Activated CD4-positive, alpha-beta T cell treated with anti-CD3 and anti-CD28 coated beads for 24 hours (primary cell): ENCODE measurements at places on chromosomes 2 and 18.

DNA sequence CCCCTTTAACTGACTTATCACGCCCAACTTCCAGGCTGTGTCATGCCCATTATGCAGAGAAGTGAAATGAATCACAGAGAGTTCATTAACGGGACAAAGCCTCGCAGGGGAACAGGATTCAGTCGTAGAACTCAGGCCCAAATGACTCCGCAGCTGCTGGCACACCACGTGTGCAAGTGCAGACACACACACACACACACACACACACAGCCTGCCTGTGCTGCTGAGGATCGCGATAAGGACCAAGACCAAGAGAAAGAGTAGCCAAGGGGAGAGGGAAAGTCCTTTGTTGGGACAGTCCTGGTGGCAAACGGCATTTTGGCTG, 90.0 kb upstream of the TAF1B start:
- peak; percentile 56 for DNase-seq

DNA sequence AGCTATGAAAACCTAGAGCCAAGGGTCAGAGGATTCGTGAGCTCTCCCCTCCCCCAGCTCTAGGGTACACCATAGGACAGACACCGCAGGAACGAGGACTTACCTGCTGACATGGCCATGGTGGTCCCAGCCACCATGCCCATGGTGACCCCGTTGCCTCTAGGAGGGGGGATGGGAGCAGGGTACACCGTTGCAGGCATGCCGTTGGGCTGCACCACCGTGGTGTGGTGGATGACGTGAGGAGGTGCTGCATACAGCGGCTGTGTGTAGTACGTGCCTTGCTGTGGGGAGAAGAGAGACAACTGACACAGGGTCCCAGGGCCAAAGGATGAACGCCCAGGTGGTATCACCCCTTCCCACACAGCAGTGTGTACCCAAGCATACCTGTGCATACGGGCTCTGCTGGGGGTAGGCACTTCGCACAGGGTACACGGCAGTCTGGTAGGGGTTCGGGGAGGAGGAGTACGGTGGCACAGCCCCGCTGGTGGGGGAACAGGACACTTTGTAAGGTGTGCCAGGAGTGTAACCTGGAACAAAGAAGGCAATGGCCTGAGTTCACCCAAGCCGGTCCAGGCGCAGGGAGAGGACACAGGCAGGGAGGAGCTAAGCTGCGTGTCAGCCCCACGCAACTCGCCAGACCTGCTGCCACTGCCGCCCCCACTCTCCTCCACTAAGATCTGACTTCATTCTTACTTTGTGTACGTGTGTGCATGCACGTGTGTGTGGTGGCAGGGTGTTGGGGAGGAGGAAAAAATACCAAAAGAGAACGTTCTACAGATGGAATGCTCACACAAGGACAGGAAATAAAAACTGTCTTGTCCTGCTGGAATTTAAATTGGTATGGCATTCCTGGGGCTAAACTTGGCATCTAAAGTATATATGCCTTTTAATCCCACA, 37.8 kb downstream of the FAM168B start:
- no peak for DNase-seq

DNA sequence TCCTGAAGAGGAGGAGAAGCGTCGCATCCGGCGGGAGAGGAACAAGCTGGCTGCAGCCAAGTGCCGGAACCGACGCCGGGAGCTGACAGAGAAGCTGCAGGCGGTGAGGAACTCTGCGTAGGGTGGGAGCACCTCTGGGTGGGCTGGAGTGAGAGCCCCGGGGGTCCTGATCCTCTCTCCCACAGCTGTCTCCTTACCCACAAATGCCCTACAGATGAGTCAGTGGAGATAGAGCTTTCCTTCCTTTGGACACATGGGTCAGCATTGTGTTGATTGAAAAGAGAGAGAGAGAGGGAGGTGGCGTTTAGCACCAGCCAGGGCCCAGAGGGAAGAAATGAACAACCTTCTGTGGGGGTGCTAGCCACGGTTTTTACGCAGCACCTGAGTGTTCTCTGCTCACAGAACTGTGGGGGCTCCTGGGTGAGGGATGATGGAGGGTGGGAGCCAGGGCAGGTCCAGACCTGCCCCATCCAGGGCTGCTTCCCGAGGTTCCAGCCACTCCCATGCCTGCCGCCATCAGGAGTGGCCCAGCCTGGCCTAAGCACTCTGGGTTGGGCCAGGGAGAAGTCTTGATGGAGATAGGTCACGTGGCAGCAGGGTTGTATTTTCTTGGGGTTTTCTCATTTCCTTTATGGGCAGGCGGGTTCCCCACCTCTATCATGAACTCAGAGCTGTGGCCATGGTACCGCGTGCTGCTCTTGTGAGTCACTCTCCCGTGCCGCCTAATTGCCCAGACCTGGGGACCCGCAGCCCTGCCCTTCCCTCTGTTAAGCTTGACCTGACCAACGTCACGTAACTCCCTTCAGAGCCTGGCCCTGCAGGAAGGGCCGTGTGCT, 16.3 kb downstream of the FOSL2 start:
- DNase-seq = no peak

DNA sequence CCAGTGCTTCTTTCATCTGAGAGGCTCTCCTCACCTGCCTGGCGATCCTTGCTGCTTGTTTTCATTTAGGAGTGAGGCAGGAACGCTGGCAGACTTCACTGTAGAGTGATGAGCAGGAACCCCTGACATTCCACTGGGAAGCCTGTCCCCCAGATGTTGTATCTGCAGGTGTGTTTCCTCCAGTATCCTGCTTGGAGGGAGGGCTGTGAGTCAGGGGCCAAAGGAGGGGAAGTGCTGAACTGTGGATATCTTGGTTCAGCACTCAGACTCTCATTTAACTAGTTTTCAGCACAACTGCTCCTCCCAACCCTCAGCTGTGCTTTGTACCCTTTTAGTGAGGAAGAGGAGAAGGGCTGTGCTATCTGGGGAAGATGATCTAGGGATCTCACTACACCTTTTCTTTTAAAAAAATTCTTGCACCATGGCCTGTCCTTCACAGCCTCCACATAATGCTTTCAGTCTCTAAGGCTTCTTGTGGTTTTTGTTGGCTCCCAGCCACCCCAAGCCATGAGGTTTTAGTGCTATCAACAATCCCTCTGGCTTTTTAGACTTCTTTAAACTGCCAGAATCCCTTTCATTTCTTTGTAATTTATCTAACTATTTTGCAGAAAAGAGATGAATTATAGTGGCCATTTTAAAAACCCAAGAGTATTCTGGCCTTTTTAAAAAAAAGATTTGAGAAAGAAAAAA, 11.2 kb downstream of the ANKAR start:
- no peak for DNase-seq

DNA sequence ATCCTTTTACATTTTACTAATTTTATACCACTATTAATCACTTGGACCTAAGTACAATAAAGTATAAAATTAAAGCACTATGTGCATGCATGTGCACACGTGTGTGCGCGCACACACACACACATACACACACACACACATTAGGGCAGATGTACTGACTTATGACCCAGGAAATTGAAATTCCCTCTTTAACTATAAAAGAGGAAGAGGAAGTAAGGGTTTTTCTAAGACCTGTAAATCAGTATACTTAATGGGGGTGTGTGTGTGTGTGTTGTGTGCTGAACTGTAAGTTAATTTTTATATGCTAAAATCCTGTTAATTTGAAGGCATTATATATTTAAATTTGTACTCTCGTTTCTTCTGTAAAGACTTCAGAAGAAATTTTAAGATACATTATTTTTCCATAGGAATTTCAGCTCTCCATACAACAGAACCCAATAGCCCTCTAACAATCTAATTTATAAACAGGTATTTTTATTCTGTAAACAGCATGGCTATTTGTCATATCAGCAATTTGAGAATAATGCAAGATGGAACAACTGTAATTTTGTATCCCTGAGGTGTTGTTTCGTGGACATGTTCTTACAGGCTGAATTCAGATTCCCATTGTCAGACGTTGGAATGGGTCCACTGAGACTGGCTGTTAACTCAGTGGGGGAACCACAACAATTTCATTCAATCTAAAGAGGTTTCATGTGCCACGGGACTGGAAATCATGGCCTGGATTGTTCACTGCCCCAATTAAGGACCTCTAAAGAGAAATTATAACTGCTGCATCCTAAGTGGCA, 90.9 kb downstream of the PLA2R1 start:
- no peak for DNase-seq

- no peak for DNase-seq
Measured at GRCh38 chr2:18825838-18826237, 236.5 kb upstream of the NT5C1B start.

DNA sequence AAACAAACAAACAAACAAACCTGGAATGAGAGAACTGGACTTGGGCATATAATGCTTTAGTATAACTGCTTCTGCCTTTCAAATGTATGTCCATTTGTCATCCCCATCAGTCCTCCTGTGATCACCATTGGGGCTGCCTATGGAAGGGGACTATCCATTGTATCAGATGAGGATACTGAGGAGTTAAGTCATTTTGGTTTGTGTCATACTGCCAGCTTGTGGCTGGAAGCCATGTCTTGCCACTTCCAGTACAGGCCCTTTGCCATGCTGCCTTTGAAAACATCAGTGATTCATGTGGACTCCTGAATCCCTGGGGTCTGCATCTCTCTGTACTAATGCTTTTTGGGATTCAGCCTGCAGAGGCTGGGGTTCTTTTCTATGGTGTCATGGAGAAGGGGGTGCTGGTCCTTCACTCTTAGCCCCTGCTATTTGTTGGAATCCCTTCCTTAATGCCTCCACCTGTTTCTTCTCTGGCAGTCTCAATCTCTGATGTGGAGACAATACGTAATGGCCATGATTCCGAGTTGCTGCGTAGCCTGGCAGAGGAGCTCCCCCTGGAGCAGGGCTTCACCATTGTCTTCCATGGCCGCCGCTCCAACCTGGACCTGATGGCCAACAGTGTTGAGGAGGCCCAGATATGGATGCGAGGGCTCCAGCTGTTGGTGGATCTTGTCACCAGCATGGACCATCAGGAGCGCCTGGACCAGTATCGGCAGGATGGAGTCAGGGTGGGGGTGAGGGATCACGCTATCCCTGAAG, 10.6 kb downstream of the PLCD4 start:
- no peak for DNase-seq

DNA sequence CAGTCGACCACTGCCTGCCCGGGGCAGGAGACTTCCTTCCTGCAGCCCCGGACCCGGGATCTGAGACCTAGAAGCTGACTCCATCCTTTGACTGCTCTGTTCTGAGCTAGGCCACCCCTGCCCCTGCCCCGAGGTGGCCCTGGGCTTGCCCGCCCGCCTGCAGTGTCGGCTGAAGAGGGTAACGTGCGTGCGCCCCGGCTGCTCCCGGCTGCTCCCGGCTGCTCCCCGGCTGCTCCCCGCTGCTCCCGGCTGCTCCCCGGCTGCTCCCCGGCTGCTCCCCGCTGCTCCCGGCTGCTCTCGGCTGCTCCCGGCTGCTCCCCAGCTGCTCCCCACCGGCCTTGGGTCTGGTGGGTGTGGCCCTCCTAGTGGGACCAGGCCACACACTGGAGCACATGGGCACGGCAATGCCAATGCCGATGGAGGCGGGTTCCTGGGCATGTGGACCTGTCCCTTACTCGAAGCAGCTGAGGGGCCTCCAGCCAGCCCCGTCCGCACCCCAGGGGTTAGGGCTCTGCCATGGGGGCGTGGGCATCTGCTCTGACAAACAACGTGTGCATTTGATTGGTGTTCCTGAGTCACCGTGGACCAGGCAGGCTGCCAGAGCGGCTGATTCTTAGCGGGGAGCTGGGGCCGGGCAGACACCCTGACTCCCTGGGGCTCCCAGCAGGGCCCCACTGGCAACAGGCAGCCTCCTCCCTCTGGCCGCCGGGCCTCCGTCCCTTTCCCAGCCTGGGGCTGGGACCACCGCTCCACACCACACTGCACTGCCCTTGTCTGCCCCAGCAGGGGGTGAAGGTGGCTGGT, 2.0 kb upstream of the GAL3ST2 start:
- DNase-seq = no peak

DNA sequence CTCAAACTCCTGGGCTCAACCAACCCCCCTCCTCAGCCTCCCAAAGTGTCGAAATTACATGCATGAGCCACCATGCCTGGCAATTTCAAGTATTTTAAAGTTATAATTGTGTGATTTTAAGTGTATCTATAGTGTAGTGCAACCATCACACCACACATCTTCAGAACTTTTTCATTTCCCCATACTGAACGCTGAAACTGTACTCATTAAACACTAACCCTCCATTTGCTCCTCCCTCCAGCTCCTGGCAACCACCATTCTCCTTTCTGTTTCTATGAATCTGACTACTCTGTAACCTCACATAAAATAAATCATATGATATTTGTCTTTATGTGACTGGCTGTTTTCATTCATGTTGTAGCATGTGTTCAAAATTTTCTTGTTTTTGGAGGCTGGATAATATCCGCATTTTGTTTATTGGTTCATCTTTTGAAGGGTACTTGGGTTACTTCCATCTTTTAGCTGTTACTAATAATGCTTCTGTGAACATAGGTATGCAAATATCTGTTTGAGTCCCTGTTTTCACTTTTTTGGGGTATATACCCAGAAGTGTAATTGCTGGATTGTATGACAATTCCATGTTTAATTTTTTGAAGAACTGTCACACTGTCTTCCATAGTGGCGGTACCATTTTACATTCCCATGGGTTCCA, 188.2 kb downstream of the PLCL1 start:
- DNase-seq = no peak

DNA sequence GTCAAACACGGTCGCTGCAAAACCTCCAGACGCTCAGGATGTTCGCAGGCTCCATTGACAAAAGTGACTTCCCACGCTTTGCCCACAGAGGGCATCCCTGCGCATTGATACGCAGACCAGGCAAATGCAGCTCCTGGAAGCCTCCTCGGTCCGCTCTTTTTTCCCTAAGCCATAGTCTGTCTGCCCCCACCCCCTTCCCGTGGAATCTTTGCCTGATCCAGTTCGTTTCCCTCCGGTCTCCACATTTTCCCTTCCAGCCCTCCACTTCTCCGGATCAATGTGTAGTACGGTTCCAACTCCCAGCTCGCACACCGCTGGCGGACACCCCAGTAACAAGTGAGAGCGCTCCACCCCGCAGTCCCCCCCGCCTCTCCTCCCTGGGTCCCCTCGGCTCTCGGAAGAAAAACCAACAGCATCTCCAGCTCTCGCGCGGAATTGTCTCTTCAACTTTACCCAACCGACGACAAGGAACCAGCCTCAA, at the start of gene DCC:
Gene DCC, plus strand, starts transcription at position 307 of the 481 bp plus-strand sequence. CDS start 591 bp downstream, outside the sequence.
- no peak for DNase-seq

DNA sequence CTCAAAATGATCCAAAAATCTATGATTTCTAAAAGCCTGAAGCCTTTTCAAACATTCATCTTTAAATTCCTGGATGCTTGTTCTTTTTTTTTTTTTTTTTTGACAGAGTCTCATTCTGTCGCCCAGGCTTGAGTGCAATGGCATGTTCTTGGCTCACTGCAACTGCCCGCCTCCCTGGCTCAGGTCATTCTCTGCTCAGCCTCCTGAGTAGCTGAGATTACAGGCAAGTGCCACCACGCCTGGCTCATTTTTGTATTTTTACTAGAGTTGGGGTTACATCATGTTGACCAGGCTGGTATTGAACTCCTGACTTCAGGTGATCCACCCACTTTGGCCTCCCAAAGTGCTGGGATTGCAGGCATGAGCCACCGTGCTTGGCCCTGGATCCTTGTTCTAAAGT, 649.5 kb downstream of the XIRP2 start:
- DNase-seq = no peak

DNA sequence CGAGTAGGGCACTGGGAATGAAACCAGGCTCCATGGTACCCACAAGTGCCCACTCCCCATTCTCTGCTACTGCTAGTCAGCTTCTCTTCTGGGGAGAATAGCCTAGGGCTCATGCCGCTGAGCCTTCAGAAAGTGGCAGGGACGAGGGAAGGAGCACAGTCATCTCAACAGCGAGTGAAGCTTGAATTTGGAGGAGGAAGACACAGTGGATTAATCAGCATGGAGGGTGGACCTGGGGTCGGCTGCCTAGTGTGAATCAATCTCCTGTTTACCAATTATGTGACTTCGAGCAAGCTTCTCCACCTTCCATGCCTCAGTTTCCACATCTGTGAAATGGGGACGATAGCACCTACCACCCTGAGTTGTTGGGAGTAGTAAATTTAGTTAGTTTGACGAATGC, 157.0 kb downstream of the SEPTIN10 start:
- DNase-seq = no peak
